CD14-positive monocyte (primary cell): ENCODE measurements at places on chromosomes 2 and 18. TPM values are rescaled to one million over a fixed set of nuclear protein-coding genes. Genes with fewer than 3 reads are reported as not detected.

Gene C2orf15
- 0.09 TPM in 2 replicates for polyA plus RNA-seq

DNA sequence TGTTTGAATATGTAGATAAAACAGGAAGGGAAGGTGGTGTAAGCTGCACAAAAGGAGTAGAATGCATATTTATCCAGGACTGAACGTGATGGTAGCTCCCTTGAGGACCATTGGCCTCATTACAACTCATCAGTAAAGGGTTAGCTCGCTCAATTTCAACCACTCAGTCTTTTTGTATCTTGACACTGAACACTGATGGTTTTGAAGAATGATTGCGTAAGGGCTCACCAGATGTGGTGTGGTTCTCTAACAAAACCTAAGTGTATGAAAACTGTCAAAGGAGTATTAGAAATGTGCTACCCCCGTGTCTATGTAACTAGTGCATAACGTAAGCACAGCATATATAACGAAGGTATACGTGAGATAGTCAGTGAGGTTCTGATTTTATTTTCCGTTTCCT, 272.4 kb upstream of the THSD7B start:
- no peak for DNase-seq

DNA sequence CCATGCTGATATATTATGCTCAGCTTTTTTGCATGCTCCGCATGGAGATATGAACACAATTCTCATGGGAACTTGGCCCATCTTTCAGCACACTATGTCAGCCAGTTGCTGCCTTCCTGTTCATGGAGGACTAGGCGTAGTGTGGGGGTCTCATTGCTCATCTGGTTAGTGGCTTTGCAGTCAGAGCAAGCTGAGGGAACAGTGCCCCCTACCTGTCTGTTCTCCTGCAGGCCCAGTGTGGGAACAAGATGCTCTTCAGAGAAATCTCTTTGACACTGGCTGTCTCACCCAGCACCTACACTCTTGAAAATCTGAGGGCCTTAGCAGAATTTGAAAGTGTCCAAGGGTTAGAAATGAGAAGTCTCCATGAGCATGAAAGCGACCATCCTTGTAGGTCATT, 47.1 kb downstream of the SPTBN1 start:
- no peak for DNase-seq

- peak; percentile 89 for DNase-seq
Measured at GRCh38 chr2:43127208-43127940, 99.0 kb downstream of the ZFP36L2 start.
